ENCODE measurements at places on chromosomes 16 and 17.

DNA sequence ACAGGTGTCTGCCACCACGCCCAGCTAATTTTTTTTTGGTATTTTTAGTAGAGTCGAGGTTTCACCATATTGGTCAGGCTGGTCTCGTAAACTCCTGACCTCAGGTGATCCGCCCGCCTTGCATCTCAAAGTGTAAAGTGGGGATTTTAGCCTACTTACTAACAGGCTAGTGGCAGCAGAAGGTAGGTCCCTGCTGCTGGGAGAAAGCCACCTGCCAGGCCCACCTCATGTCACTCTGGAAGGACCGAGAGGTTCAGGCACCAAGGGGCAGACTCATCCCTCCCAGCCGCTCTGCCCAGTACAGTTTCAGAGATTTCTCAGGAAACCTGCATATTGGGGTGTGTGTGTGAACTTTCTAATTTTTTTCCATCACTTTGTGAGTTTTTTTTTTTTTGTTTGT, 2.1 kb upstream of the RCVRN start:
- no peak for DNase-seq

GRCh38 chr16:67548265-67549126, 13.8 kb upstream of the CTCF start:
- no peak for DNase-seq

DNA sequence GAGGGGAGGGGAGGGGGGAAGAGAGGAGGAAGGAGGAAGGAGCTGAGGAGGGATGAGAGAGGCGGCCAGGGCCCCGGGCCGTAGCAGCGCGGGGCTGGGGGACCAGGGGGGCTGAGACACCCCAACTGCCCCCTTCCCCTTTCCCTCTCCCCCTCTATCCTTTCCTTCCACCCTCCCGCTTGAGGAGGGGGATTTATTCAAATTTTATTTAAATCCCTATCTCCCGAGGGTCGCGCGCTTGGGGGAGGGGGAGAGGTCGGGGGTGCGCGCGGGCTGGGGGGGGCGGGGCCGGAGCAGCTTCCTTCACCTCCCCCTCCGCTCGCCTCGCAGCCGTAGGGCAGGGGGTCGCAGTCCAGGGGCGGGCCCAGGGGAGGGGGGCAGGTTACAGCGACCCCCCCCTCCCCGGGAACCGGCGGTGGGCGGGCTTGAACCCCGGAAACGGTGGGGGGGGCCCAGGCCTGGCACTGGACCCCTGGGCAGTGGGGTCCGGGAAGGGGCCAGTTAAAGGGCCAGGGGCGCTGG, at the start of gene FBXL19:
TSS of gene FBXL19 (plus strand) at position 19 of the 522 bp plus-strand sequence. CDS start 2,183 bp downstream, outside the sequence.
- peak; percentile 25 for DNase-seq

- no peak for DNase-seq
Observed at GRCh38 chr17:50805486-50805885, 29.9 kb upstream of the WFIKKN2 start.

GRCh38 chr17:33290253-33290652, 2.8 kb downstream of the ASIC2 start:
- no peak for DNase-seq

- no peak for DNase-seq
Observed at GRCh38 chr16:17556276-17557052, 85.7 kb upstream of the XYLT1 start.

GRCh38 chr16:88798772-88799455, 4.7 kb upstream of the CDT1 start:
- no peak for DNase-seq

DNA sequence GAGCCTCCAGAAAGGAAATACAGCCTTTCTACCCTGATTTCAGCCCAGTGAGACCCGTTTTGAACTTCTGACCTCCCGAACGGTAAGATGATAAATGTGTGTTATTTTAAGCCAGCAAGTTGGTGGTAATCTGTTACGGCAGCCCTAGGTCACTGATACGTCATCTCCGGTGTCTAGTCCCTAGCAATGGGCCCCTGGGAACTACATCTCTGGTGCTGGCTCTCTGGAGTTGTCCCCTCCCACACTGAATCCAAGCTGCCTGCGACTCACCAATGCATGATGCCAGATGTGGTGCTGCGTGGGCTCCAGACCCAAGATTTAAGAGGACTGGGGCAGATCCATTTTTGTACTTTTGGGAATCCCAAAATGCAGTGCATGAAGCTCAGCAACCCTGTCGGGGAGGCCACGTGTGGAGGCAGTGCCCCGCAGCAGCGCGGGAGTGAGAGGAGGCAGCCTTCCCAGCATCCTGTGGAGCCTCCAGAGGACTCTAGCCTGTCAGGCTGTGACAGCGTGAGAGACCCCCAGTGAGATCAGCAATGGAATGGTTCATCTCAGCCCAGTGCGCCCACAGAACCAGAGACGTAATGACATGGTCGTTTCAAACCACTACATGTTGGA, 43.6 kb upstream of the USP7 start:
- no peak for DNase-seq

GRCh38 chr16:78225919-78226318, 126.5 kb downstream of the WWOX start:
- DNase-seq: no peak

DNA sequence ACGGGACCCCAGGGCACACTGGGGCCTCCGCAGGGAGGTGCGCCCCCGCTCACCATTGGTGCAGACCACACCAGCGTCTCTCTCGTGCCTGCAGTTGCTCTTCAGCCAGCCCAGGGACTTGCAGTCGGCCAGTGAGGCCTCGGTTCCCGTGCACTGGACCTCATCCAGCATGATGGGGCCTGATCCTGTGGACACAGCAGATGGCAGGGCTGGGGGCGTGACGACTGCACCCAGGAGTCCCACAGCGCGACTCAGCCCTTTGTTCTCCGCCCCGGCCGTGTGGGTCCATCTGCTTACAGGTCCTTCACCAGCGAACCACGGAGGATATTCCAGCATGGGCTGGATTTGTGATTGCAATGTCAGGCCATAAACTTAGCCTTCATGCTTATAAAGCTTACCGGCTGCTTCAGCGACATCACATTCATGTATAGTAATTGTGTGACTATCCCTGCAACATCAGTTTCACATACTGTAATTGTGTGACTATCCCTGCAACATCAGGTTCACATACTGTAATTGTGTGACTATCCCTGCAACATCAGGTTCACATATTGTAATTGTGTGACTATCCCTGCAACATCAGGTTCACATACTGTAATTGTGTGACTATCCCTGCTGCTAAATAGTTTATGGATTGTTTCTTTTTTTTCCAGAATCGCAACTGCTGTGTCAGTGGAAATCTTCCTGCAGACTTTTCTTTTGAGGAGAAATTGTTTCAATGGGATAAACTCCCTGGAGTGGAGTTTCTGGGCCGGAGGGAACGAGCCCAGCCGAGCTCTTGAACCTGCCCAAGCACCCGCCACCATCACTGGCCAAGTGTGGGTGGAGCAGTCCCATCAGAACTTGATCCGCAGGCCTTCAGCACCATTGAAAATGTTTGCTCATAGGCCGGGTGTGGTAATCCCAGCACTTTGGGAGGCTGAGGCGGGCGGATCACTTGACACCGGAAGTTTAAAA, 4.8 kb downstream of the LGALS3BP start:
- no peak for DNase-seq

DNA sequence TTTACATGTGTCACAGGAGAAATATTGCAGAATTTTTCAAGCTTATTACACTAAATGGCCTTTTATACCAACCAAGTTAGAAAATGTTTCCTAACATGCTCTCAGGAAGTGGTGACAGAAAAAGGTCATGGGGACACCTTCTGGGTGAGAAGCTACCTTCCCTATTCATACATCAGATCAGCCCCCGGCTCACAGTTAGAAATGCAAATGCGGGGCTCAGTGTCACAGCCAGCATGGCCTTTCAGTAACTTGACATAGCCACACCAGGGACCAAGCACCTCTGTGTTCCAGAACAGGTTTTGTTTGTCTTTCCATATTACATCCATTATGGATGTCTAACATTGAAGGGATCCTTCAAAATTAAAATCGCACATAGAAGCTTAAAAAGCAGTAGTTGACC, 59.5 kb downstream of the CHD9NB start:
- no peak for DNase-seq

GRCh38 chr17:50949128-50949988, 83.2 kb upstream of the TOB1 start:
- DNase-seq: no peak

- no peak for DNase-seq
Observed at GRCh38 chr17:78419970-78420815, 41.7 kb downstream of the PGS1 start.

- DNase-seq: no peak
Observed at GRCh38 chr17:82097184-82097918, 685 bp downstream of the FASN start.

GRCh38 chr17:28406473-28406814, 432 bp upstream of the SLC46A1 start:
- DNase-seq: no peak

DNA sequence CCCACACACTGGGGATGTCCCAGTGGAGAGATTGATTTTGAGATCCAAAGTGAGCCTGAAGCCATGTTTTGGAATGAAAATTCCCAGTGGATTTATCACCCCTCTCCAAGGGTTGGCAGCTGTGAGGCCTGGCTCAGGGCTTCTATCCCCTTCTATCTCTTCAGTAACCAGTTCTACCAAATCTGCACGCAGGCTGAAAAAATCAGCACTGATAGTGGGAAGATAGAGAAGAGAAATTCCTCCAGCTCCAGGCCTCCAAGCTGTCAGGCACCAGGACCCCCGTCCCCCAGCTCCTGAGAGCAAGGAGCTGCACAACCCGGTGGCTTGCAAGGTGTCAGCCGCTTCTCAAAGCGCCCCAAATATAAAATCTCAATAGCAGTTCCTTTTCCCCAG, 1.0 kb downstream of the FLOT2 start:
- DNase-seq: no peak

DNA sequence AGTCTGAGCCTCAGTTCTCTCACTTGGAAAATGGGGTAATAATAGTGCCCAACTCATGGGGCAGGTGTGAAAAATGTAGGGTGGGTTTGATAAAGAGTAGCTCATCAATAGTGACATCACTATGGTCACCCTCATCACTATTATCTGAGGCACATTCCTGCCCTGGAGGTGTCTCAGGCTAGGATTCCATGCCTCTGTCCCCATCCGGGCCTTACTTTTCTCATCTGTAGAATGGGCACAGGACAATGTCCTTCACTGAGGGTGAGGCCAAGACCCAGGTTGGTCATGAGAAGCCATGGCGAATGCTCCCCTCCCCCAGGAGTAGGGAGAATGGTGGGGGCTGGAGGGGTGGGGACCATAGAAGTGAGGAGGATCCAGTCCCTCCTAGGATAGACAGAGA, 30.5 kb downstream of the MYO15A start:
- no peak for DNase-seq

DNA sequence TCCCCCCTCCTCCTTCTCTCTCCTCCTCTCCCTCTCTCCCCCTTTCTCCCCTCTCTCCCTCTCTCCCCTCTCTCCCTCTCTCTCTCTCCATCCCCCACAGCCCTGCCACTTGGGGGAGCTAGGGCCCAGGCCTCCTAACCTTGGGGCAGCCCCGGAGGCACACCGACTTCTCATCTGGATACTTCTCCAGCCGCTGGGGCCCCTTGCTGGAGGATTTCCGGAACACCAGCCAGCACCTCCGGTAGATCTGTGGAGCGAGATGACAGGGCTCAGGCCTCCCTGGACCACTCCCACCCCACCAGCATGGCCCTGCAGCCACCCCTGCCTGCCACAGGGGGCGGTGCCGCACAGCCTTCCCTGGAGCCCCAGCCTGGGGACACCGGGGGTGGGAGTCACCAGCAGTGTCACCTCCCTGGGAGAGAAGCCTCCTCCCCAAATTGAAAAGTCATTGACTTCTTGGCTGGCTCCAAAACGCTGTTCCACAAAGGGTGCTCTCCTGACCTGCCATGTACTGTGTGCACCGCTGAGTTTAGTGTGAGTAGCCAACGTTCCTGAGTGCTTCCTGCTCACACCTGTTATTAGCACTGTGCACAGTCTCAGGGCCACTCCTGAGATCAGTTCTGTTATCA, 10.5 kb downstream of the DOK4 start:
- DNase-seq: peak; percentile 51

DNA sequence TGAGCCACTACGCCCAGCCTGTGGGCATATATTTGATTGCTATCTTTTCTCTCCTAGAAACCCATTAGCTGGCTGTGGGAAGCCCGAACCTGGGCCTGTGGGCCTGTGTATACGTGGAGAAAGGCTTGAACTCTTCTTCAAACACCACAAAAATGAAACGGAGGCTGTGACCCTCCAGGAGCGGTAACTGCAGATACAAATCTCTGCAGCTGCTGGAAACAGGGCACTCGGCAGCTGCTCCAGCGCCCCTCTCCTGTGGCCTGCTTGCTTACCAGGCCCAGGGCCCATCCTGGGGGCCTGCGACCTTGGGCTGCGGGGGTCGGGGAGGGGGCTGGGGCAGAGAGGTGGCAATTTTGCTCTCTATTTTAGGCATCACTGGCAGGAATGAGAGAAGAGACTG, 28.0 kb upstream of the MTSS2 start:
- DNase-seq: no peak

DNA sequence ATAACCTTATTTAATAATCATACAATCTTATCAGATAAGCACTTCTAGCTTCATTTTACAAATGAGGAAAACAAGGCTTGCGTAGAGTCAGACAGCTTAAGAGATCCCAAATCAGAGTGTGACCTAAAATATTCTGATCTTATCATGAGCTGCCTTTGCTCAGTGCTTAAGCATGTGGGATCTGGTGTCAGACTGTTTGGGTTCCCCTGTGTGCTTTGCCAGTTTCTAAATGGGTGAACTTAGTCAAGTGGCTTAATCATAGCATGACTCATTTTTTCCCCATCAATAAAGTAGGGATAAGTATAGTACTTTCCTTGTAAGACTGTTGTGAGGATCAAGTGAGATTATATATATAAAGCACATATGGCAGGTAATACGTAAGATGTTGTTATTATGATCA, 612.6 kb upstream of the C16orf82 start:
- DNase-seq: no peak

- DNase-seq: no peak
Observed at GRCh38 chr16:86505185-86505898, 5.0 kb upstream of the FOXF1 start.

- DNase-seq: no peak
Observed at GRCh38 chr17:4331614-4332013, 34.9 kb downstream of the UBE2G1 start.

- DNase-seq: peak; percentile 79
Observed at GRCh38 chr17:39623356-39623950, 3.3 kb upstream of the PPP1R1B start.

- DNase-seq: no peak
Observed at GRCh38 chr16:27645396-27645795, 95.5 kb downstream of the KATNIP start.

- no peak for DNase-seq
Observed at GRCh38 chr16:85250609-85251223, 138.4 kb upstream of the CIBAR2 start.

GRCh38 chr17:43733956-43734355, 24.6 kb downstream of the SOST start:
- DNase-seq: no peak

All from effector CD8-positive, alpha-beta T cell (primary cell).